Fibroblast of upper back skin (primary cell): ENCODE measurements at places on chromosomes 4 and X.

DNA sequence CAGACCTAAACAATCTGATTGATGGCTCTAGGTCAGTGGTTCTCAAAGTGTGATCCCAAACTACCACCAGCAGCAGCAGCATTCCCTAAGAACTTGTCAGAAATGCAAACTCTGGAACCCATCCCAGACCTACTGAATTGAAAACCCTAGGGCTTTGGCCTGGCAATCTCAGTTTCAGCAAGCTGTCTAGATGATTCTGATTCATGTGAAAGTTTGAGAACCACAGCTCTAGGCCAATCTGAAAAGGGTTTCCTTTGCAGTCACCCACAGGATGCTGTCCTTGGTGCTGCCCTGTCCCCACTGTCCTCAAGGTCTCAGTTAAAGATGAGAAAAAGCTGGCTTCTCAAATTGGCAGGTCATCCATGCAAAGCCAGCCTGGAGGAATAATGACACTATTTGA lies 34.8 kb downstream of the SMPX start:
- DNase-seq: peak; percentile 73

GRCh38 chrX:97060020-97060419 lies 176.3 kb downstream of the RPA4 start:
- DNase-seq: no peak

- no peak for DNase-seq
These were observed 77.3 kb downstream of the AFF2 start for GRCh38 chrX:148577741-148578140.

DNA sequence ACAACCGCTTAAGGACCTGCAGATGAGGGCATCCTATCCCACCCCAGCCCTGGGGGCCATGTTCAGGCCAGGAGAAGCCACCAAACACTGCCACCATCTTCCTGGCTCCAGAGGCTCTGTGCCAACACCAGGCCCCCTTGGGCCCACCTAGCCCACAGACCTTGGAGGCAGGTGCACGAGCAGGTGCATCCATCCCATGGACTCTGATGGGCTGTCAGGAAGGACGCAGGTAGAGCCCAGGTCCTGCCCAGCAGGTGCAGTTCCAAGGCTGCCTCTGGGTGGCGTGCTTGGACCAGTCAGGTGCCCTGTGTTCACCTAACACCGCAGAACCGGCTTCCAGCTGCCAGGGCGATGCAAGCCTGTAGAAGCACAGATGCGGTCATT lies 22.8 kb upstream of the PDE6B start:
- DNase-seq: no peak

GRCh38 chr4:145545031-145545430 lies 63.4 kb downstream of the SMAD1 start:
- no peak for DNase-seq

DNA sequence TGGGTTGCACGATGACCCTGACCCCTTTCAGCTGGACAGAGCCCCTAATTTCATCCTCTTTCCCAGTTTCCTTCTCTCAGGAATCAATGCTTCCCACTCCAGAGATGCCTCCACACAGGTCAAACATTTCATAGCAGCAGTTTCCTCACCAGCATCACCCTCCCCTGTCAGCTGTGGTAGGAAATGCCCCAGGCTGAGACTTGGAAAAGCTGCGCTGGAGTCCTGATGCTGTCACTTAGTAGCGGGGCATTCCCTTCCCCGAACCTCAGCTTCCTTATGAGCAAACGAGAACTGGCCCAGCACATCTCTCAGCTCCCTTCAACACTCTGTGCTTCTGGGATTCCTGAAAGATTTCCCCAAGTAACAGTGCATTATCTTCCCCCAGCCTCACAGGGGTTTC lies 2.7 kb downstream of the GJB1 start:
- DNase-seq: no peak

- DNase-seq: no peak
These were observed 86.0 kb downstream of the RTL5 start for GRCh38 chrX:72045552-72046277.

GRCh38 chr4:147717878-147718277 lies 14.0 kb upstream of the ARHGAP10 start:
- no peak for DNase-seq

DNA sequence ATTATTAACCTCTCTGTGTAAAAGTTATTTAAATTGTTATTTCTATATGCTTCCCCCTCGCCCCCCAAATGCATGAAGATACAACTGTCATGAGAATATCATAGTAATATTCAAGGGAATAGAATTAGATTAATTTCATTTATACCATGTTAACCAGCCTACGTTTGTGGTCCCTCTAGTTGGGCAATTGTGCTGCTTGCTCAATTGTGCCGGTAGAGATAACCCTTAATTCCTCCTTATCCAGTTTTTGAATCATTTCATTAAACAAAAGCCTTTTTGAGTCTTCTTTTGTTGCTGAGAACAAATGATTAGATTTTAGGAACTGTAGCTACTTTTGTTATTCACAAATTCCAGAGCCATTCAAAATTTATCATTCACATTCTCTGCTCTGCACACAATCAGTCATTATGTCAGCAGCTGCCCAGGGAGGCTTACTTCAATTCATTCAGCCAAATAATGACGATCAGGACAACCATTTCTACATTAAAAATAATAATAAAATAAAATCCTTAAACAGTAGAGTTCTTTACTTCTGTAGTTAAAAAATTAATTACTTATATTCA lies 98.1 kb downstream of the ADGRL3 start:
- DNase-seq: no peak

DNA sequence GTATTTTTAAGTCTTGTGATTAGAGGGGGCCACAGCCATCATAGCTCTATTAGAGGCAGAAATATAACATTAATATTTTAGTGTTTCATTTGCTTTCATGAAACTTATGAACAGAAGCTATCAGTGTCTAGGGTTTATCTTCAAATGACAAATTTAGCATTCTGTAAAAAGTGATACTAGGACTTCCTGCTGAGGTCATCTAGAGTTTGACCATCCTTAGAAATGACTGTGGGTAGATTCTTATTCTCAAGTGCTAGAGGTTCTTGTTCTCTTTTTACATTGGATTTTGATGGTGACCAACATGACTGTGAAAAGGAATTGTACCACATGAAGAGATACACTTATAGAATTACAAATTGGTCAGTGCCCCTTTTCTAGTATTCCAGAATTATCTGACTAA lies 568.6 kb downstream of the RPA4 start:
- no peak for DNase-seq

DNA sequence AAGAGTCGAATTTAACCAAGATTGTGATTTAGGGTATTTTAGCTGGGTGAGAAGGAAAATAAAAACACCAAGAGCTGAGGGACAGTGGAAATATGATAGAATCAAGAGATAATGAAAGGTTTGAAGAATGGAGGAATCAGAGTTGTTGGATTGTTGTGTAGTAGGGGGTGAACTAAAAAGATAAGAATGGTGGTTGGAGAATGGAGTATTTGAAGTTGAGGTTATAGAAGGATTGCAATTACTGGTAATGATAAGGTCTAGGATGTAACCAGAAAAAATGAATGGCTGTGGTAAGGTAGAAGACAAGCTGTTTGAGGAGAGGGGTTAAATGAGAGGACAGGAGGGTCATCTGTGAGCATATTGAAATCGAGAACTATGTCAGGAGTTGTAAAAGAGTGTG lies 4.5 kb downstream of the ABCE1 start:
- no peak for DNase-seq

DNA sequence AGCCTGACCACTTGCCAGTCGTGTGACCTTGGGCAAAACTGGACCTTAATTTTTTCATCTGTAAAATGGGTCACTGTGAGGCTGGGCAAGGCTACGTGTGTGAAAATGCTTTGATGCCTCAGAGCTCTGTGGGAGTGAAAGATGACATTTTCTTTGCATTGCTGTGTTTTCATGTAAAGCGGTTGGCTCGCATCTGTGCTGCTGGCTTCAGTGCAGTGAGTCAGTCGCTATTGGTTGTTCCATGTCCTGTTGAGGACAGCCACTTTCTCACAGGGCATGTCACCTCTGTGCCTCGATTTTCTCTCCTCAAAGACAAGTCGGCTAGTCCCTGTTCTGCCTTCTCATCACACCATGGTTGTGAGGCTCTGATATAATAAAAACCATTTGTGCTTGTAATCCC lies 4.4 kb downstream of the MTMR1 start:
- DNase-seq: no peak

- DNase-seq: peak; percentile 58
These were observed 241.4 kb downstream of the FRMPD4 start for GRCh38 chrX:12379671-12380070.

GRCh38 chr4:169268951-169269760 lies 1.6 kb downstream of the SH3RF1 start:
- peak; percentile 89 for DNase-seq

DNA sequence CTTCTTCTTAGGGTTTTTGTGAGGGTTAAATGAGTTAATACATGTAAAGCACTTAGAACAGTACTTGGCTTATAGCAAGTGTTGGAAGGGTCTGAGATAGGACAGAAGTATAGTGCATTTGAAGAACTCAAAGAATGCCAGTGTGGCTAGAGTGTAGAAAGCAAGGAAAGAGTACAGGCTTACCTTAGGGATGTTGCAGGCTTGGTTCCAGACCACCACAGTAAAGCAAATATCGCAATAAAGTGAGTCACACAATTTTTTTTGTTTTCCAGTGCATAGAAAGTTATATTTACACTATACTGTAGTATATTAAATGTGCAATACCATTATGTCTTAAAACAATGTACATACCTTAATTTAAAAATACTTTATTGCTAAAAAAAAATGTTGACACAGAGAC lies 41.3 kb downstream of the KIF4A start:
- peak; percentile 70 for DNase-seq

DNA sequence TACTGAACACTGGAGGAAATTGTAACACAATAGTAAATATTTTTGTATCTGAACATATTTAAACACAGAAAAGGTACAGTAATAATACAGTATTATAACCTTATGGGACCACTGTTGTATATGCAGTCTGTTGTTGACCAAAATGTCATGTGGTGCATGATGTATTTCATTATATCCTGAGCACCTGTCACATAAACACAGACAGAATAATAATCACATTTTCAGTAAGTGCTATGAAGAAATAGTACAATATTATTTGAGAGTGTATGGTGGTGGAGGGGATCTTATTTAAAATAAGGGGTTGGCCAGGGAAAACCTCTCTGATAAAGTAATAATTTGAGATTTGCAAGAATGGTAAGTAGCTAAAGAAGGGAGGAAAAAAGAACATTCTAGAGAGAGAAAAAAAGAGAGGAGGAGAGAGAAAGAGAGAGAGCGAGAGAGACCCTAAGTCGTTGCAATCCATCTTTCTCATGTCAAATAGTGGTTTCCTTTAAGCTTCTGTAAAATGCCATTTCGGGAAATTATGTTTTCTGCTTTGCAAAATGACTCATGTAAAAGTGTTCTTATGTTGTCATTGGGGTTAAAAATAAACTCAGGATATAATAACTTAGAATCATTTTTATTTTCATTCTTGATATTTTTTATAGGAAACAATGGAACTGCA lies 19.3 kb upstream of the CLNK start:
- peak; percentile 62 for DNase-seq

DNA sequence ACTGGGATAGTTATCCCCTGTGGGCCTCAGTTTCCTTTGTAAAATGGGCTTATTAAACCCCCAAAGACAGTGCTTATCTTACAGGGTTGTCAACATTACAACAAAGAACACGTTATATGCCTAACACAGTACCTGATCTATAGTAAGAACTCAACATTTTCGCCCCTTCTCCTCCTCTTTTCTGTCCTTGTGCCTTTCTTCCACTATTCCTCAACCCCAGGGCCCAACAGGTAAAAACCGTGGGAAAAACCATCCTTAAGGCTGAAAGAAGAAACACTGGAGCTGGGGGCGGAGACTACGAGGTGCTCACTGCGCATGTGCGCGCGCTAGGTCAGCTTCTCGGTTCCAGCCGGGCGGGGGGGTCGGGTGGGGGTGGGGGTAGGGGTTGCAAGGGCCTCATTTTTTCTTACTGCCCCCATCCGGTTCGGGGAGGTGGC lies 426 bp upstream of the XIAP start:
- no peak for DNase-seq

DNA sequence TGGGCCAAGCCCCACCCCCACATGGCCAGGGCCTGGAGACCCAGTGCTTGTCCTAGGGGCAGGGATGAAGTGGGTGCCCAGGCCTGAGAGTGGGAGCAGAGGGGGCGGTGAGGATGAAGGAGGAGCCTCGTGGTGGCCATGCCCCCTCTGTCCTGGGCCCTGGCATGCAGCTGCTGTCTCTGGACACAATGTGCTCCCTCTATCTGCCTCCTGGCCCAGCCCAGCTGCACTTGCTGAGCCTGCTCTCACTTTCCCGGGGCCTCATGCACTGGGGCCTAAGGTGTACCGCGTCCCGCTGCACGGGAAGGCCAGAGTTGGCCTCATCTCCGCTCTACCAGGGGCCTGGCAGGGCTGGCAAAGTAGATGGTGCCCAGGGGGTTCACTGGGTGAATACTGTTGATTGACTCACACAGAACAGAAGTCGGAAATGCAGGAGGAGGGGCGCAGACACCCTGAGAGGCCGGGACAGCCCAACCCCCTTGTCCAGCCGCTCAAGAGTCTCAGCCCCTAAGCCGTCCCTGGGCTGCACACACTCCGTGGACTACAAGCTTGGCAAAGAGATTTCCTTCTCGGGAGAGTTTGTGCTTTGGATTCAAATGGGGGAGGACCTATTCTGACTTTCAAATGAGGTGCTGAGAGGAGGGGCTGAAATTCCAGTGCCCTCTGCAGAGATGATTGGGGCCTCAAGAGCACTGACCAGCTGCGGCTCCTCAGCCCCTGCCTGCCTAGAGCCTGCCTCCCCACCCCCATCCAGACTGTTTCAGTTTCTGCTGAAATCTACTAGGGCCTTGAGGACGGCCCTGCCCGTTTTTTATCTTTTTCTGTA lies 112.4 kb downstream of the PSAPL1 start:
- no peak for DNase-seq

- no peak for DNase-seq
These were observed 58.3 kb upstream of the MAGEB2 start for GRCh38 chrX:30156880-30157560.

GRCh38 chr4:163680386-163681098 lies 186.1 kb downstream of the TMA16 start:
- no peak for DNase-seq

DNA sequence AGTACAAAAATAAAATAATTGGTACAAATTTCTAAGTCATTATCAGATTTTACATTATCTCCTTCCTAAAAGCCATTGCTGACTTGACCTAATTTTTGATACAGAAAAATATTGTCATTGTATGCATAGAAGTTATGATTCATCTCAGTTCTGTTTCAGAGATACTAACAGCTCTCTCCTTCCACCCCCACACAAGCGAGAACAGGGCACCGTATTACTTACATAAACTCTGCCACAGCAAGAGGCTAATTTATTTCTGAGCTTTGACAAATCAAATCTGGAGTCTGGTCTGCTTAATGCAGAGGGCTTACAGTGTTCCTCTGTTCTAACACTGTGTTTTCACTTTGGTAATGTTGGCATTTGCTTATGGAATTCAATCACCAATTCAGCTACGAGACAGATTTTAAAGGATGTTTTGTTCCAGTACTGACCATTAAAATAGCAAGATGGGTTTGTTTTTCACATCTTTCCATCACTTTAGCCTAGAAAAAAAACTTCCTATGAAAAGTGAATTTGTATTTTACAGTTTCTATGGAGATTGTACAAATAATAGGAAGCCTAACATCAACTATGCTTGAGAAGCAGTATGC lies 181.8 kb downstream of the USP46 start:
- DNase-seq: no peak

GRCh38 chrX:124362072-124362471 lies 15.7 kb downstream of the SH2D1A start:
- no peak for DNase-seq
